ENCODE measurements at places on chromosomes 7 and 10.

DNA sequence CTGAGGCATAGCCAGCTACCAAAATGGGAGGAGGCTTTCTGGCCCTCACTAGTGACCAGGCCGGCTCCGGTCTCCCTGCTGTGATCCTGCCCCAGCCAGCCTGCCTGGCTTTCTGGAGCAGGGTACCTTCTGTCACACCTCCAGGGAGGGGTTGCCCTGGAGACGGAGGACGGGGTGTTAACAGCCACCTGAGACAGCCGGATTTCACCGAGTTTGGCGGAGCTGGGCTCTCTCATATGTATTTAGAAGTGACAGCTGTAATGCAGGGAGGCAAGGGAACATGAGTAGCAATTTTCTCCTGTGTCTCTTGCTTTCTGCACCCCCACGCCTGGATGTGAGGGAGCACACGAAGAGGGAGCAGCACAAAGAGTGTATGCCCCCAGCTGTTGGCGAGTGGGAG is 473.3 kb downstream of the PLXNA4 start:
- DNase-seq: no peak

DNA sequence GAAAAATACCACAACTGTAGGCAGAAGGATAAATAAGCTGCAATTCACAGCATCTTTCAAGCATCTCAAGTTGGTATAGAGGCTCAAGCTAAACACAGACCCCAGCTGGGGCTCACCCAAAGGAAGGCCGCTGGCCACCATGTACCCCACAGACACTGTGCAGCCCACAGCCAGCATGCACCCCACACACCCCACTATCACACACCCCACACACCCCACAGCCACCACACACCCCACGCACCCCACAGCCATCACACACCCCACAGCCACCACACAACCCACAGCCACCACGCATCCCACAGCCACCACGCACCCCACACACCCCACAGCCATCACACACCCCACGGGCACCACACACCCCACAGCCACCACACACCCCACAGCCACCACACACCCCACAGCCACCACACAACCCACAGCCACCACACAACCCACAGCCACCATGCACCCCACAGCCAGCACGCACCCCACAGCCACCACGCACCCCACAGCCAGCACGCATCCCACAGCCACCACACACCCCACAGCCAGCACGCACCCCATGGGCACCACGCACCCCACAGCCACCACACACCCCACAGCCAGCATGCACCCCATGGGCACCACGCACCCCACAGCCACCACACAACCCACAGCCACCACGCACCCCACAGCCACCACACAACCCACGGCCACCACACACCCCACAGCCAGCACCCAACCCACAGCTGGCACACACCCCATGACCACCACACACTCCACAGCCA is 214.7 kb downstream of the DNAJB6 start:
- DNase-seq: no peak

DNA sequence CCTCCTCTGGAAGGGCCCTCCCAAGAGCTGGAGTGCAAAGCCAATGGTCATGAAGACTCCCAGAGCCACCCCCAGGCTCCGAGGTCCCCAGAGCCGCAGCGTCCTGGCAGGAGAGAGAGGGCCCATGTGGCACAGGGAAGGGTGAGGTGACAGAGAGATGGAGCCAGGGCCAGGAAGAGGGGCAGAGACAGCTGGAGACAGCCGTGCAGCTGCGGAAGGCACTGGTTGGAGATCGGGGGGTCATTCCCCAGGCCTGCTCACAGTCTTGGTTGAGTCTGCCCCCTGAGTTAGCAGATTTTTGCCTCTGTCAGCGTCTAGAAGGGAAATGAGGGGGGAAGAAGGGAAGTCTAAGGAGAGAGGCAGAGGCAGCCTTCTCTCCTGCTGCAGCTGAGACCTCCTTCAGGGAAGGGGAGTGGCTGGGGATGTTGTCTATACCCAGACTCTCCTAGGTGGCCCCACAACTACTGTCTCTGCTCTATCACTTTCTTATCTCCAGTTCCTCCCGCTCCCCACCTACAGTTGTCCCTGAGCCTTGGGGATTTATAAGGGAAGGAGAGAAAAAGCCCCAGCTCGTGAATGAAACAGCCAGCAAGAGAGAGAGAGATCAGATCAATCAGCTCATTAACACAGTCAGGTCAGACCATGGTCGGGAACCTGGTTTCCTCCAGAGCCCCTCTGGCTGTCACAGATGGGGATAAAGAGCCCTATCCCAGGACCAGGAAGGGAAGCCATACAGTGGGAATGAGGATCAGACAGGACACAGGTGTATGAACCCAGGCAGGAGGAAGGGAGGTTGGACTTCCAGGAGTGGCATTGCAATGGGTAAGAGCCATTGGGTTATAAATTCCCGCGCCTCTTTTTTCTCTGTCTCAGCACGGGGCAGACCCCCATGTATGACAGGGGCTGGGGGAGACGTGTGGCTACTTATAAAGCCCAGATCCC is 1.2 kb downstream of the GAL3ST4 start:
- DNase-seq: no peak

- DNase-seq: no peak
Observed at GRCh38 chr7:39810710-39811109, 139.3 kb upstream of the CDK13 start.

GRCh38 chr10:78320506-78320905 is 286.8 kb downstream of the RPS24 start:
- DNase-seq: no peak

DNA sequence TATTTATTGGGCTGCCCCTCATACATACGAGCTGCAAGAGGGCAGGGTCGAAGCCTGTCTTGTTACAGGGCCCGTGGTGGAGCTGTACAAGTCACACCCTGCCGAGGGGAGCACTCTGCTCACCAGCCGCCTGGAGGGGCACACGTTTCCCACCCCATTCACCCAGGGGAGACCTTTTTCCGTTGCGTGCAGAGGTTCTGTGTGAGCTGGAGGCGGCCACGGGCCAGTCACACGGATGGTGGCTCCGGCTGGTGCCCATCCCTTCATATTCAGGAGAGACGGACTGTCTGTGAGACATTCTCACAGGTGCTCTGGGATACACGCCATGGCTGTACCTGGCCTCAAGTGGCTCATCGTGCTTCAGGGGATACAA is 47.9 kb upstream of the FAM20C start:
- no peak for DNase-seq

DNA sequence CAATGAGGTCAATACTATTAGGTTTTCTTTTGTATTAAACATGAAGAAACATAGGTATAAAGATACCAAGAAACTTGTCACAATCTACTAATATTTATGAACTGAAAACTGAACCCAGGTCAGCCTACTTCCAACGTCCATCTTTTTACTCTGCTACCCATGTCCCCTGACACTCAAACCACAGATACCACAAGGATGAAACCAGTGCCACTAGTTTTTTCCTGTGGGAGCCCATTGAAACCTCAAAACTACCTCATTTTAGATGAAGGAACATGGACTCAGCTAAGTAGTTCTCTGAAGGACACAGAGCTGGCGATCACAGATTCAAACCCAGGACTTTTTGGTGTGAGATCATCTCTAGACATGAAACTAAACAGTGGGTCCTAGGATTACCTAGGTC is 6.8 kb downstream of the TET1 start:
- no peak for DNase-seq

- no peak for DNase-seq
Observed at GRCh38 chr10:71667387-71667752, 52.2 kb downstream of the C10orf105 start.

DNA sequence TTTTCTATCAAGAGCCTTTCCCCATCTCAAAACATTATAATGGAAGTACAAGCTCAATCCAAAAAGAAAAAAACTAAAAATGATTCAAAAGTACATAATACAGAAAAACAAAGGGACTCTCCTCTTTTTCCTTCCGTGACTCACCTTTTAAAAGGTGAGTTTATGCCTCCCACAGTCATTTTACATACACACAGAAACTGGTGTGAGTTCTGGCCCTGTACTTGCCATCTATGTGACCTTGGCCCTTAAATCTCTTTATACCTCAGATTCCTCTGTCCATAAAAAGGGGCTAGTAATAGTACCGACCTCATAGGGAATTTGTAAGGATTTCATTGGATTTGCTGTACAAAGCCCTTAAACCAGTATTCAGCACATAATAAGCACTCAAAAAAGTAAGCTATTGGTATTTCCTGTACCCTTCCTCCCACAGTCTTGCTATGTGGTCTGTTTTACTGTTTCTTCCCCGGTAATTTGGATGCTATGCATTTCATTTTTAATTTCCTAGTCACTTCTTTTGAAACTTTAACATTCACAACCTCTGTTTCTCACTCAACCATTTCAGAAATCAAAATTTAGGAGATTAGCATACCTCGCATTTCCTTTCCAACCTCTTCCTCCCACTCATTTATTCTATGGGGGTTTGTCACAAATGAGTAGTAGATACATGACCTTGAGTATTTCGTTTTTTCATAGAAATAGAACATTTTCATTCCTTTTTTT is 39.0 kb downstream of the STK17A start:
- DNase-seq: no peak

DNA sequence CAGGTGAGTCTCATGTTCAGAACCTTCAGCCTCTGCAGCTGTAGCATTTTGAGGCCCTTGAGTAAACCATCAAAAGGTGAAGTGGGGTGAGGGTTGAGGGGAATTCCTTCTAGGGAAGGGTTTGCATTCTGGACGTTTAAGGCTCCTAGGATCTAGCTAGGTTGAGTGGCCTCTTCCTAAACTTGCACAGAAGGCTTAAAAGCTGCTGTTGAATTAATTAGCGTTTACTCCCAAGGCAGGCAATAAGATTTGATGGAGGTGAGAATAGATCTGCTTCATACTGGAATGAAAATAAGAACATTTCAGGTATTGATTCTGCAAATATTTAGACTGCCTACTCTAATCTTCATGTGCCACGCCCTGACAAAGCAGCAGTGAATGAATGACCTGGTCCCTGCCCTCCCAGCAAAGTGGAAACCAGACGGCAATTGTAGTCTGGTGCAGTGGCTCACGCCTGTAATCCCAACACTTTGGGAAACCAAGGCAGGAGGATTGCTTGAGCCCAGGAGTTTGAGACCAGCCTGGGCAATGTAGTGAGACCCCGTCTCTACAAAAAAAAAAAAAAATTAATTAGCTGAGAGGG is 11.4 kb upstream of the KPNA7 start:
- DNase-seq: no peak

DNA sequence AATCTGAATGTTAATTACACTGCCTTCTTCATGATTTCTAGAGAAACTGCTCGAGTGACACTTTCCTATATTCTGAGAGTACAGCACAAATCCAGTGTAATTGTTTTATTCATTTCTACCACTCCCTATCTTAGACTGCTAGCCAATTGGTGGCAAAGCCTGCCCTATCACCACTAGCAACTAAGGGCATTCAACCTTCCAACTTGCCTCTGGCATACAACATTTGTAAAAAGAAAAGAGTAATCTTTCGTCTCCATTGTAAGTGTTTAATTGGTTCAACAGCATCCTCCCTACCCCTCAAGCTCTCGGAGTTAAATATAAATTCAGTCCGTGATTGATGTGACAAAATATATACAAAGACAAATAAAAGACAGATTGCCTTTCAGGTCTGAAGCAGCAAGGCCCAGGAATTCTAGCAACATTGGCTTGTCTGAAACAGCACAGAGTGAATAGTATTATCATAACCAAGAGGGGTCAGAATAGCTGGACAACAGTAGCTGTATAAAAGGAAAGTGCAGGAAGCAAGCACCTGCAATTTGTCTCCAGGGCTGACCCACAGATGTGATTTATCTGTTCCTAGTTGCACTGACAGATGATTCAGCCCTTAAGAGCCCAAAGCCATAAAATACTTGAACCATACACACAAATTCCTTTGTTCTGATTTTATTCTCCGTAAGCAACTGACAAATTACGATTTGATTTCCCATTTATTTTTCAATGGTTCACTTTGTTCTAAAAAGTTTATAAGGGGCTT is 47.6 kb upstream of the ANKRD1 start:
- no peak for DNase-seq

DNA sequence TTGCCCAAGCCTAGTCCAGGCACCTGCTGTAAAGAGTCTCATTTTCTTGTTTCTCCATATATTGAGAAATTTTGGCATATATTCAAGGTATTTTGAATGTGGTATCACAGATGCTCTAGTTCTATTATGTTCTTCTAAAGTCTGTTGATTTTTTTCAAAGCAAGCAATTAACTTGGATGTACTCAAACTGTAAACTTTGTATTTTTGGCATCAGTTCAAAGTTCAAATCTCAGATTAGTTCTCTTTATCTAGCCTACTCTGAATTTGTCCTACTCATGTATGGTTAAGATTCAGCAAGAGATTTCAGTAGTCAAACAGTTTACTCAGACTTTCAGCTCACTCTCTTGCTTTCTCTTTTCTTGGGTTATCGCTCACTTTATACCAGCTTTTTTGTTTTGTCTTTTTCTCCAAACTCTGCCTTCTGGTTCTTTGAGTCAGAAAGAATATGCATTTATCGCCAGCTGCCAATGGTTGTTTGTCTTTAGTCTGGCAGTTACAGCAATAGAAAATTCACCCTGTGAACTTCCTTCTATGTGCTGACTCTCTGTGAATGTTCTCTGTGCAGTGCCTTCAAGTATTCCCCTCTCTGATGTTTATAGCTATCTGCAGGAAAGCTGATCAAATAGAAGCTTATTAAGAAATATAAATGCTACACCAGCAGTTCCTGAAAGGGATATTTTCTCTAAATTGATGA is 56.0 kb downstream of the ANKRD7 start:
- no peak for DNase-seq

- no peak for DNase-seq
Observed at GRCh38 chr10:9297580-9297979, 1243.1 kb downstream of the GATA3 start.

DNA sequence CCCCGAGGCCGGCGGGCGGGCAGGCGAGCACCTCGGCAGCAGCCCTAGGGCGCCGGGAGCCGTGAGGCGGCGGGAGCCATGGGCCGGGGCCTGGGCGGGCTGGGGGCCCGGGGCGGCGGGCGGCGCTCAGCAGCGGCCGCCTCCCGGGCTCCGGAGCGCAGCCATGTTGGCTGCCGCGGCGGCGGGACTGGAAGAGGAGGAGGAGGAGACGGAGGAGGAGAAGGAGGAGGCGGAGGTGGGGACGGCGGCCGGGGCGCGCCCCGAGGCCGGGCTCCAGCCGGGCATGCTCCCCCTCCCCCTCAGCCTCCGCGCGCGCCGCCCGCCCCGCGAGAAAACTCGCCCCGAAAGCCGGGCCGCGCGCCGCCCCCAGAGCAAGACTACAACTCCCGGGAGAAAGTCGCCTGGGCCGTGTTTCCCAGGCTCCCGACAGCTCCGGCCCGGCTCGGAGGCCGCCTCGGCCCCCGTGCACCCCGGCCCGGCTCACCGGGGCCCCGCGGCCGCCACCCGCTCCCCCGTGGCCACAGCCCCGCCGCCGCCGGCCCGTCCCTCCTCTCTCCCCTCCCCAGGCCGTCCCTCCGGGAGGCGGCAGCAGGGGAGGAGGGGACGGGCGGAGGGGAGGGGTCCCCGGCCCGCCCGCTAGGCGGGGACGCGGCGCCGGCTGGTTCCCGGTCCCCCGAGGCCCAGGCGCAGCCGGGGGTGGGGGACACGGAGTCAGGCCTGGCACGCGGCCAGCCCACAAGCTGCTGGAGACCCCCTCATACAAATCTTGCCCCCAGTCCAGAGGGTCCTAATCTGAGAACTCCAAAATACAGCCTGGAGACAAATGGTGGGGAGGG is at the start of gene DLG5:
Gene DLG5, minus strand, starts transcription at position 190 of the 836 bp plus-strand sequence. CDS start 235 bp downstream, outside the sequence.
- DNase-seq: no peak

- DNase-seq: no peak
Observed at GRCh38 chr7:74070619-74070921, 13.0 kb upstream of the LIMK1 start.
